ENCODE measurements at places on chromosomes 3 and 15. TPM values are rescaled to one million over a fixed set of nuclear protein-coding genes. Genes with fewer than 3 reads are reported as not detected.

Gene PLCH1
- not detected for total RNA-seq

Gene ARPP19
- total RNA-seq: 179 TPM

Gene ZDHHC3
- total RNA-seq: 108 TPM

Gene CAMP
- total RNA-seq: 0.48 TPM

Gene CPEB1
- total RNA-seq: 2.5 TPM

Gene GOLGA6D
- total RNA-seq: not detected

Gene EPHA3
- total RNA-seq: 2.8 TPM

Gene ITIH3
- 0.71 TPM for total RNA-seq

Gene GOLGA8R
- 2.6 TPM for total RNA-seq

Gene IGSF10
- total RNA-seq: 4.5 TPM

Gene USP4
- total RNA-seq: 65.5 TPM

Gene RHCG
- total RNA-seq: 5.7 TPM

Gene LRRC49
- 4.0 TPM for total RNA-seq

Data from mesenteric fat pad (tissue), 1 donor.